Stimulated activated CD8-positive, alpha-beta memory T cell treated with anti-CD3 and anti-CD28 coated beads, Interleukin-7, amount 100 ng/mL, for 1 hour (primary cell): ENCODE measurements at places on chromosomes 13 and 19.

DNA sequence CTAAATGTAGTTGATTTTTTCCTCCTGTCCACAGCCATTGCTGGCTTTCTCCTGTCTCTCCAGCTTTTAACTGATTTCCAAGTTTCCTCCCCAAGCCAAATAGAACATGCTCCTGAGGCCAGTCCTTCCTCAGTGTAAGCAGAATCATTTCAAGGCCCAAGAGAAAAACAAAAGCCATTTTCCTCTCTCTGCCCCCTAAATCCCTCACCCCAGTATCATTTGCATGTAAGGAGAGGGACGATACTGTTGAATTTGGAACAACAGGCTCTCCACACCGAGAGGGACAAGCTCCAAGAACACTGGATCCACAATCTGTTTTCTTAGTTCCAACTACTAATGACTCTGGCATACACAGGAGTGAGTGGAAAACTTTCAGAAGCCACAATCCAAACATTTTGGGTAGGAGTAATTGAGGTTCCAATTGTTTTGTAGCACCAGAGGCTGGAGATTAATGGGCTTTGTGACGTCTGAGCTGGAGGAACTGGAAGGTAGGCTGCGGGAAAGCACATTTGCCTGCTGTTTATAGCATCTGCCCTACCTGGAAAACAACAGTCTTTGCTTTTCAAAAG, 156.8 kb downstream of the FLT1 start:
- DNase-seq: no peak

DNA sequence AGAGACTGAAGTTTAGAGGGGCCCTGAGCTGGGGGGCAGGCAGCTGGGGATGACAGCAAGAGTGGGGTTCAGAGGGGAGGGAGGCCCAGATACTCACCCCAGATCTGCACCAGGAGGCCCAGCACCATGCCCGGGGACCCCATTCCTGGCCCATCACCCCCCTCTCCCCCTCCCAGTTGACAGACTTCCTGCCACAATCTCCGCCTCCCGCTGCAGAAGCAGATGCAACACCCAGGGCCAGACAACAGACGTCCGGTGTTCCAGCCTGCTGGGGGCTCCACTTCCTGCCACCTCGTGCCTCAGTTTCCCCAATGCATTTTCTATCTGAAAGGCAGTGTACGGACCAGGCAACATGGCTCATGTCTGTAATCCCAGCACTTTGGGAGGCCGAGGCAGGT, at the start of gene TMIGD2:
Gene TMIGD2 (minus strand): TSS at position 147 of the 398 bp plus-strand sequence. CDS start 4 bp downstream, at position 143.
- DNase-seq: no peak

DNA sequence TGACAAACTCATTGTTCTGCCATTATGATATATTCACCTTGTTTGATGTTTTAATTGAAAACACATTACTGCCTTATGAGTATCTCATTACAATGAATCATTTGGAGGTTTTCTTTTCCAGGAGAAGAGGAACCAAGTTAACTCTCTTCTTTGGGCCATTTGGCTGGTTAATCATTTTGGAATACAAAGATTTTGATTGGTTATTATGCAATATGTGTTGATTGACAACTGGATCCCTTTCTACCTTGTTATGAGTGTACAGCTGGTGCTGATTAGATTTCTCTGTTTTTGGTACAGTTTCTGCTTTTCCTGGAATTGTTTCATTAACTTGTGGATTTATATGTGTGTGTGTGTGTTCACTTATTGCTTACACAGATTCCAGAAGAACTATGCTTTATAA, 49.2 kb upstream of the RGCC start:
- DNase-seq: no peak

- DNase-seq: no peak
Measured at GRCh38 chr19:40786060-40787037, 8.3 kb downstream of the RAB4B start.

GRCh38 chr19:18158467-18158866, 5.5 kb downstream of the PIK3R2 start:
- DNase-seq: no peak

DNA sequence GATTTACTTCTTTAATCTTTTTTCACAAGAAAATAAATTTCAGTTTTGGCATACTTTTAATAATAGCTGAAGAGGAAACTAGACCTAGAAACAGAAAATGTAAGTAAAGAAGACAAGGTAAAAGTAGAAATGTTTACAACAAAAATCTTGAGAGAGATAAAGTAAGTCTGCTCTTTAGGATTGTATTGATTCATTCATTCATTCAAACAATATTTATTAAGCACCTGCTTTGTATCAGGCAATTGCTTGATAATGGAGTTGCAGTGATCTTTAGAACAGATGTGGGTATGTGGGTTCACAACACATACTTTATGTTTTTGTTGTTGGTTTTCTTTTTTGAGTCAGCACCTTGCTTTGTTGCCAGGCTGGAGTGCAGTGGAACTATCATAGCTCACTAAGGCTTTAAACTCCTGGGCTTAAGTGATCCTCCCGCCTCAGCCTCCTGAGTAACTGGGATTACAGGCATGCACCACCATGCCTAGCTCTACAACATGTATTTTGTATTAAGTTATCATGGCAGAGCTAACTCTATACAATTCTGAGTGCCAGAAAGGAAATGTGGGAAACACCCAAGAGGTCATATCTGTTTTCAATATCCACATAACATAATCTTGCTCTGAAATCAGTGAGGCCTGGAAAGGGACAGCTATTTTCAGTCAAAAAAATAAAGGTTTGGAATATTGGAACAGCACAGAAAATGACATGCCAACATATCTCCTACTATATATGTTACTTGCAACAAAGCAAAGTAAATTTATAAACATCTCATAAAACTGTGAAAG, 8.8 kb upstream of the SPART start:
- DNase-seq: no peak

GRCh38 chr13:75329723-75330122, 152.2 kb downstream of the TBC1D4 start:
- DNase-seq: no peak

GRCh38 chr13:31038834-31039552, 106.5 kb downstream of the TEX26 start:
- DNase-seq: no peak

- DNase-seq: no peak
Measured at GRCh38 chr13:99297331-99297730, 9.9 kb downstream of the GPR183 start.
